ENCODE measurements at places on chromosomes 7 and 10. TPM values are rescaled to one million over a fixed set of nuclear protein-coding genes. Genes with fewer than 3 reads are reported as not detected.

TCAF1 gene
- 26.7 TPM for total RNA-seq

CTAGE15 gene
- total RNA-seq: 2.3 TPM

METTL27 gene
- 14.3 TPM for total RNA-seq

ADAMTS14 gene
- total RNA-seq: 0.12 TPM

LIPM gene
- total RNA-seq: not detected

TMEM176B gene
- total RNA-seq: 7.3 TPM

WDR37 gene
- 16.1 TPM for total RNA-seq

CTAGE8 gene
- total RNA-seq: 4.3 TPM

TMEM229A gene
- not detected for total RNA-seq

EPO gene
- total RNA-seq: not detected

ADARB2 gene
- total RNA-seq: not detected

HOXA13 gene
- 1.6 TPM for total RNA-seq

SLC13A4 gene
- not detected for total RNA-seq

CLCN1 gene
- total RNA-seq: 0.34 TPM
